ENCODE measurements at places on chromosomes 12 and 14.
A peak's percentile ranks its signal among the peaks of the same experiment; 100 is the strongest.

- DNase-seq: no peak
These were observed 118.0 kb upstream of the NPAS3 start for GRCh38 chr14:32820682-32821081.

DNA sequence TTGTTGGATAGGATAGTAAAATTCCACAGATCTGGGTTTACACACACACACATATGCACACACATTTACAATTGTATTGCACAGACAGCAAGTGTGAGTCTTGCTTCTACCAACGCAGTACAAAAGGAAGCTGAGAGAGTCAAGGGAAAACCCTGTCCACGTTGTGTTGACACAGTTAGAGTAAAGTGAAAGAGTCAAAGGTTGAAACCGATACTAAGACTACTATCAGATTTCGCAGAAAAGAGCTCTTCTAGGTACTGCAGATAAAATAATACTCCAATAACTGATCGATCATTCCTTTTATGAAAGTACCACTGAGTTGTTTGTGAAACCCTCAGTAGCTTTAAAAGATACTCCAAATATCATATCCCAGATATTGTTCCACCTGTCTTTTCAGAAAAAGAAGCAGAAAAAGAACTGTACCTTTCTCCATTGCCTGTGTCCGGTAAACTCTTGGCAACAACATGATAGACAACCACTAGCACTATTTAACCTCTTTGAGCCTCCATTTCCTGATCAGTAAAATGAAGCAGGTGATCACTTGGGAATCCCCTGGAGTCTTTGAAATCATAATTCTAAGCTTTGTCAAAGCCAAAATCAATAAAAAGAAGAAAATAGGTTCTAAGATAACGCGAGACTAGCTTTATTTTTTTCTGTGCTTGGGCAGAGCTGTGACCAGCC lies 224.6 kb upstream of the FOXN3 start:
- no peak for DNase-seq

GRCh38 chr14:77309131-77309530 lies 11.6 kb downstream of the POMT2 start:
- no peak for DNase-seq

DNA sequence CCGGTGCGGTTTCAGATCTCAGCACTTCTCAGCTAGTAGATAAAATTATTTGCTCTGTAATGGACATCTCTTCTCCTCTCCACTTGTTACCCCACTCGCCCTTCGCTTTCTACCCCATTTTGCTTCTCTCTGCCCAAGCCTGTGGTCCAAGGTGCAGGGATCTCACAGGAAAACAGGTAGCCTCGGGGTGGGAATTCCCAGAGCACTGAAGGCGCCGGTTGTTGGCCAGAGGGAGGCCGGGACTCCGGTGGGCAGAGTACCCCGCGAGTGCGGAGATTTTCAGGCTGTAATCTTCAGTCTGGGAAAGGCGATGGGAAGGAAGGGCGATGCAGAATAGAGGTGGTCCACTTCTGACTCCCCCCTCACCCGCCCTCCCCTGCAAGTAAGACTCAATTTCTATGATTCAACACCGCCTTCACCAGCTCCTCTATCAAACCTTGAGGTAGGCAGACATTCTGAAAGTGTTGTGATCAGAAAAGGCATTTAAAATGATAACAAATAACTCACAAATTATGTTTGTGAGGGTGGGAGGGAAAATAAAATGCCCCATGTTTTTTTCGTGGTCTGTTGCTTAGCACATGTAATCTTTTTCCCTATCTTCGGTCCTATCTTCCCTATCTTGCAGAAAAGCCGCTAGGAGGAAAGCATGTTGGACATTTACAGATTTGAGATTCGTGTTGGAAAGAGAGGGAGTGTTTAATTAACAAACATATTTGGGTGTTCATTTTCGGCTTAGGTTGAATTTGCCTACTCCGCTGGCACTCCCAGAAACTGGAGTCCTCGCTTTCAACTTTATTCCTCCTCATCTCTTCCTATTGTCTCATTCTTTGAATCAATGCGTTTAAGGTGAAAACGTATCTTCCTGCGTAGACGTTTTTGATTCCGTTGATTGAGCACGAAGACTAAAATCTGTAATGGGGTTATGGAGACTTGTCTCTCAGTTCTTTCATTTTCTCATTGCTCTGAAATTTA lies 8.5 kb downstream of the FOXG1 start:
- DNase-seq: no peak

GRCh38 chr14:102901633-102902032 lies 20.8 kb upstream of the AMN start:
- DNase-seq: no peak

- no peak for DNase-seq
These were observed 14.2 kb upstream of the OS9 start for GRCh38 chr12:57679697-57680096.

GRCh38 chr12:71576496-71576895 lies 87.2 kb downstream of the ZFC3H1 start:
- DNase-seq: no peak

GRCh38 chr14:42703501-42703900 lies 1096.8 kb downstream of the LRFN5 start:
- DNase-seq: no peak

DNA sequence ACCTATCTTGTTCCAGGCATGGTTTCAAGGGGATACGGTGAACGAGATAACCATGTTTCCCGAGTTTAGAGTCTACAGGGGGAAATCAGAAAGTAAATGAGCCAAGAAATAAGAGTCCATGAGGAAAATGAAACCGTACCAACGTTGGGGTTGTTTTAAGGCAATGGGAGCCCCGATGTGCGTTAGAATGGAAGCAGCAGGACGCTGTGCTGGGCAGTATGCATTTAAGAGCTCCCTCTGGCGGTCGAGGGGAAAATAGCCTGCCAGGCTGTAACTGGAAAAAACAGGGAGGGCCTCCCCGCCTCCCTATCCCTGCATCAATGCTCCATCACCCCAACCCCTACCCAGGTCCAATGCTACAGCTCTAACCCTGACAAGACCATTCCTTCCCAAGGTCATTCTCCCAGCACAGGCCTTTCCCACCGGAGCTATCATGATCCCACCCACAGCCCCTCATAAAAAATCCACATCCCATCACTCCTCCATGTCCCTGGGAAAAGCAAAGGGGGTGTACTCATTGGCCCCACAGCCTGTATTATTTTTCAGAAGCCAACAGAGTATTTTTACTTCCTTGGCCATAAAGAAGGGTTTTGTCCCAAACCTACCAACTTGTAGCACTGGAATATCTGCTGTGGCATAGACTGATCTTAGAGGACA lies 226.3 kb upstream of the NOS1 start:
- DNase-seq: no peak

DNA sequence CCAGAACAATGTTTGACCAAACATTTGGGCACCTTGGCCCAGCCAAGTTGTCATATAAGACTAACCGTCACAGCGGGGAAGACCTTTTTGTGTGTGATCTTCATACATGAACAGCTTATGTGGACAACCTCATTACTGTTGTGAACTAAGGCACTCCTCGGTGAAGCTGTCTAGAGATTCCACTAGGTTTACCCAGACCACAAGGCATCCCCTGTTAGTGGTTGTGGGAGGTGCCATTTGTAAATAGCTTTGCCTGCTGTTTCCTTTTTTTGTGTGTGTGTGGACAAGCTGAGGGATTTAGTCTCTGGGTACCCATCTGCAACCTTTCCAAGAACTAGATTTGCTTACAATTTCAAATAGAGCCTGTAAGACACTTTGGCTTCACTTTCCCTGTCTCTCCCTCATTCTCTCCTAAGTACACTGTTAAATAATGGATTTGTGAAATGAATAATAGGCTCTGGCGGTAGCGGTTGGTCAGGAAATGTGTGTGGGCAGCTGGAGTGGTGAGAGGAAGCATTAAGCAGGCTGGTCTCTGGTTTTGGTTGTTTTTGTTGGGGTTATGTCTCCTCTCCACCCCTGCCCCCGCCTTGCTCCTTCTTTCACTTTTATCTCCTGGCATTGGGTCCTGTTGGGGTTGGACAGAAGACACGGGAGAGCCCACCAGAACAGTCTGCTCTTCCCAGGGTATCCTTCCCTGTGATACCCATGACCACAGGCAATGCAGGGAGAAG lies 727.6 kb downstream of the VRK1 start:
- no peak for DNase-seq

GRCh38 chr12:93676408-93677194 lies 574 bp upstream of the CRADD start:
- DNase-seq: no peak

- no peak for DNase-seq
These were observed 167.1 kb downstream of the DUSP6 start for GRCh38 chr12:89185181-89185580.

- no peak for DNase-seq
These were observed 145.0 kb downstream of the BTG1 start for GRCh38 chr12:92000597-92000996.

DNA sequence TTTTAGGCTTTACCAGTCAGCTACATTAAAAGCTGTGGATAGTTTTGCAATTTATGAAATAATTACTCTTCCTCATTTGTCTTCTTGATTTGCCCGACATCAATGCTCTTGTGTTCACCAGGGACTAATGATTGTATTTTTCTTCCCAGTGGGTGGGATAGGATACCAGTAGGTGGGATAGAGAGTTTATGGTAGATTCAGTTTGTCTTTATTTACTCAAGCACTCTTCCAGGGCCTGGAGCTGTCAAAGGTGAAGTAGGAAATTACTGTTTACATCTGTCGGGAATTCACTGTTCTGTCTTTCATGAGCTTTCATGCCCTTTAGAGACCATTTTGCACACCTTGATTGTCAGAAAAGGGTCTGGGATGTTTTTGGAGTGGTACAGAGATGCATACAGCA lies 36.6 kb downstream of the ETV6 start:
- DNase-seq: no peak

DNA sequence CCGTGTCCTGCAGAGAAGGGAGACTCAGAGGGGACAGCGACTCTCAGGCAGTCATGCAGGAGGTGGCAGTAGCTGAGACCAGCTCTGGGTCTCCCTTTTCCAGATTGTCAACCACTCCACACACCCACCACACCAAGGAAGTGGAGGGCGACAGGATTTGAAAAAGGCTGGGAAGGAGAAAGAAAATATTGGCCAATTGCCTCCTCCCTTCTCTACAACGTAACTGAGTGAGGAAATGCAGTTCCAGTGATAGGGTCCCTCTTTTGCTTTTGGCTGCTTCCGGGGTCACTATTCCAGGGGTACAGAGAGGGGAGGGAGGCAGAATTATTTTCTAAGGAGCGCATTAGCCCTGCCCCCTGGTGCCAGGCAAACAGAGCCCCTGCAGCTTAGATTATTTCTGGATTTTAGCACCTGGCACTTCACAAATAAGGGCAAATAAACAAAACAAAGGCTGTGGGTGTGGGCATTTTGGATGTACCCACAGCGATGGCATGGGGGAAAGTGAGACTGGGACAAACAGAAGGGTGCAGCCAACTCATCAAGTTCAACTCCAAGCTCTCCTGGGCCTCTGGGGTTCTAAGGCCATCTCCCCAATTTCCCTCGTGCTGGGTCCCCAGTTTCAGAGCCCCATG lies 20.4 kb downstream of the ASB2 start:
- no peak for DNase-seq

- no peak for DNase-seq
These were observed 225.2 kb downstream of the CCER1 start for GRCh38 chr12:90729736-90730135.

- DNase-seq: peak; percentile 77
These were observed 5.2 kb upstream of the FOS start for GRCh38 chr14:75273272-75274049.

GRCh38 chr14:31441273-31442111 lies 15.8 kb downstream of the DTD2 start:
- DNase-seq: peak; percentile 53

- DNase-seq: no peak
These were observed 140.2 kb downstream of the FUT8 start for GRCh38 chr14:65552724-65553123.

GRCh38 chr14:68143341-68143841 lies 323.8 kb downstream of the RAD51B start:
- DNase-seq: no peak

GRCh38 chr14:95664066-95664465 lies 22.2 kb upstream of the TCL1B start:
- no peak for DNase-seq

DNA sequence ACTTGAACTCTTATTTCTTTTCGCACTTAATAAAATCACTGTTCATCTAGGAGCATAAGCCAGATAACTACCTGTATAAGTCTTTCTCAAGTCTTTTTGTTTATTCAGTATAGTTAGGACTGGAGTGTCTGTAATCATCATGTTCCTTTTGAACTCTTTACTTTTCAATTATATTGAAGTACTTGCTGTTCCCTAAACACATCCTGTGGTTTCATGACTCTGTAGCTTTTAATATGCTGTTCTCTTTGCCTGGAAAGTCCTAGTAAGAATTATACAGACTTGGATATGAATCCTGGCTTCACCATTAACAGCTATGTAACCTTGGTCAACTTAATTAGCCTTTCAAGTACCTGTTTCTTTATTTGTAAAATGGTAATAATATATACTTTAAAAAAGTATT lies 88.2 kb downstream of the CCDC91 start:
- DNase-seq: no peak

GRCh38 chr14:79643132-79643531 lies 568.2 kb downstream of the DIO2 start:
- no peak for DNase-seq

- DNase-seq: no peak
These were observed 18.1 kb downstream of the NUAK1 start for GRCh38 chr12:106120519-106121105.

DNA sequence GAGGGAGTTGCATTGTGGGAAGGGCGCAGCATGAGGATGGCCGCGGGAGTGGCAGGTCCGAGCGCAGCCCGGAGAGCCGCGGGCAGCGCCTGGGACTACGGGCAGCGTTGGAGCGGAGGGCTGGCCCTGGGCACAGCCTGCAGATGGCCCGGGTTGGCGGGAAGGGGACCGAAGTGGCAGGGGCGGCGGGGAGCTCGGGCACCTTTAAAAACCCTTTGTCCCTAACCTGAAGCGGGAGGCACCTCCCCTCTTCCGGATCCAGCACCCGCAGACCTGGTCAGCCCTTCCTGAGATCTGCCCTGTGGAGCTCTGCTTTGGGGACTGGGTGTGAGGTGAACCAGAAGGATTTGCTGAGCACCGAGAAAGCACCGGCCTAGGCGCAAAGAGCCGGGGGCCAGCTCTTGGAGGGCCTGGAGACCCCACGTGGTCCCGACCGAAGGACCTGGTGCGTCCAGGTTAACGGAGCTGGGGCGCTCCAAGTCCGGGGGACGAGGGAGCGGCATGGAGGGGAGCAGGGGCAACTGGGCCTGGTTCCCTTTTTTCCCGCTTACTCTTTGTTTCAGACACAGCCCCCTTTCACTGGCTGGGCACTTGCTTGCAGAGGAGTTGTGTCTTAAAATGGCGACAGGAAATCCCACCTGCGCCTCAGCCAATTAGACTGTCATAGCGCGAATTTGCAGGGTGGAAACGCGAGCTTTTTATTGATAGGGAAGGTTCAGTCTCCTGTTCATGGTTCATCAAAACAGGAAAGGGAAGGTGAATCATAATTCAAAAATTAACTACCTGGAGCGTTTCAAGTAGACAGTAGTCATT lies 792 bp upstream of the SLC38A1 start:
- no peak for DNase-seq

DNA sequence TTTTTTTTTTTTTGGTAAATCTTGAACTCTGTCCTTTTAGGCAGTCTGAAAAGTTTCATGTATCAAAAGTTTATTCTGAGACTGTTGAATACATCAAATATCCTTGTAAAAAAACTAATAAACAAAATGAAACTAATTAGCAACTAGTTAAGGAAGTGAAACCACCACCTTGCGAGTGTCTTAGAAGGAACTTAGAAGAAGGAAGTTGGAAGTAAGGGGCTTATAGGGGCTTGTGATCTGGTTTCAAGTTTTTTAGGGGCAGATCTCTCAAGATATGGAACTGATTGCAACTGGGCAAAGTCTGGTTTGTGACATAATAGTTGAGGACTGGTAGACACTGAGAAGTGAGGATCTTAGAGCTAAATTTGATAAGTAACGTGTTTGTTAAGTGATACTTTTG lies 748.8 kb downstream of the C12orf50 start:
- no peak for DNase-seq

All from fibroblast of skin of left quadriceps (primary cell).